ENCODE measurements at places on chromosomes 5 and 9.

- no peak for DNase-seq
Observed at GRCh38 chr5:173028811-173029327, 27.3 kb upstream of the CREBRF start.

DNA sequence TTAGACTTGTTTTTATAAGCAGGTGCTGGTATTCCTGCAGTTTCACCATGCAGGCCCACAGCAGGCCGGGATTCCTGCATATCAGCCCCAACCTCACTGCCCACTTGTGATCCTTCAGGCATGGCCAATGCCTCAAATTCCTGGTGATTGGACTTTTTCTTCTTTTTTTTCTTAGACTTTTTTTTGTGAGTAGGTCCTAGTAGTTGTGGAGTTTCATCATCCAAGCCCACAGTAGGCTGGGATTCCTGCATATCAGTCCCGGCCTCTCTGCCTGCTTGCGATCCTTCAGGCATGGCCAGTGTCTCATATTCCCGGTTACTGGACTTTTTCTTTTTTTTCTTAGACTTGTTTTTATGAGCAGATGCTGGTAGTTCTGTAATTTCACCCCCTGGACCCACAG is 4.8 kb downstream of the TTF1 start:
- no peak for DNase-seq

- DNase-seq = no peak
Observed at GRCh38 chr5:88060194-88060593, 208.5 kb downstream of the TMEM161B start.

DNA sequence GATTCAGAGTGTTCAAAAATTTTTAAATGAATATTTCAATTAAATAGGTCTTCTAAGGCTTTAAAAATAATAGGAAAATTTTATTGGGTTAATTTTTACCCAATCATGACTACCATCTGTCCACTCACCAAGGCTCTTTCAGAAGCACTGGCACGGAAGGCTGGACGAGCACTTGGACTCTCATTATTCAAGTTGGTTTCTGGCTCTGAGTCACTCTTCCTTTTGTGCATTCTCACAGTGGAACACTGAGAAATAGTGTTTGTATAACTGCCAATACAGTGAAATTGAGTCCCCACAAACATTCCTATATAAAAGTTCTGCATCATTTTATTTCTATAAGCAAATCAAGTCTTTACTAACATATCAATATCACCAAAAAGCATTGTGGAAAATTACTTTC is 1149.0 kb downstream of the EFNA5 start:
- peak; percentile 34 for DNase-seq

GRCh38 chr9:133463864-133464615 is 4.3 kb downstream of the CACFD1 start:
- DNase-seq = no peak

DNA sequence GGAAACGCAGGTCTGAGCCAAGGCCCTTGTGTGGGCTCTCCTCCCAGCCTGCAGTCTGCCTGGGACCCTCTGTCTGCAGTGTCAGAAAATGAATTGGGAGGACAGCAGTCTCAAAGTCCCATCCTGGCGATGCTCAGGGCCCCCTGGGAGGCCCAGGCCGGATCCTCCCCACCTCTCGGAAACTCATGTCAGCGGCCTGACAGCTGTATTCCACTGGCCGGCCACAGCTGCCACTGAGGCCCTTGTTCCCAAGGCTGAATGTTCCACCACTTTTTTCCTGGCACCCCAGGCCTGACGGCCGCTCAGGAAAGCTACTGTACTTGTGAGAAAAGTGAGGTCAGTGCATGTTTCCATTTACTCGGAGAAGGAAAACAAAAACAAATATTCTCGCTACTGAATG is 180.0 kb downstream of the FGF18 start:
- DNase-seq = no peak

- no peak for DNase-seq
Observed at GRCh38 chr5:147961208-147961749, 54.9 kb upstream of the C5orf46 start.

- DNase-seq = no peak
Observed at GRCh38 chr9:116405321-116405720, 251.7 kb downstream of the PAPPA start.

DNA sequence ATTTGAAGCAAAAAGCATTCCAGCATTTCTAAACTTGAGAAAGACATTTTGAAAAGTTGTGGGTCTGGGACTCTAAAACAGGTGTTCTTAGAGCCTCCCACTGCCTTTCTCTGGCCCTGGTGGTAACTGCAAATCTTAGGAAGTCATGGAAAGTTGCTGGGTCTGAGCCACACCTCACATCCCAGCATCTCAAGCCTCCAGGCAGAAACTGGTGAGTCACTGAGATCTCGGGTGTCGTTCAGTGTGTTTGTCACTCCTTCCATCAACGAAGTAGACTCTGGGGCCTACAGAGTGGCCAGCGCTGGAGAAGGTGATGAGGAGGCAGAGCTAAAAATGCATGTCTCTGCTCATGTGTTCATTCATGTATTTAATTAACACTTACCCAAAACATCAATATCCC is 59.6 kb upstream of the C5orf58 start:
- DNase-seq = peak; percentile 42

- peak; percentile 11 for DNase-seq
Observed at GRCh38 chr9:15482146-15482545, 28.6 kb downstream of the PSIP1 start.

GRCh38 chr5:158785397-158785796 is 314.3 kb downstream of the EBF1 start:
- DNase-seq = peak; percentile 67

GRCh38 chr5:42689391-42689790 is 67.2 kb upstream of the CCDC152 start:
- DNase-seq = no peak

- DNase-seq = peak; percentile 21
Observed at GRCh38 chr5:138850865-138851435, 24.2 kb downstream of the LRRTM2 start.

GRCh38 chr5:108797396-108797795 is 49.7 kb downstream of the FER start:
- no peak for DNase-seq
